ENCODE measurements at places on chromosomes 5 and 9.

DNA sequence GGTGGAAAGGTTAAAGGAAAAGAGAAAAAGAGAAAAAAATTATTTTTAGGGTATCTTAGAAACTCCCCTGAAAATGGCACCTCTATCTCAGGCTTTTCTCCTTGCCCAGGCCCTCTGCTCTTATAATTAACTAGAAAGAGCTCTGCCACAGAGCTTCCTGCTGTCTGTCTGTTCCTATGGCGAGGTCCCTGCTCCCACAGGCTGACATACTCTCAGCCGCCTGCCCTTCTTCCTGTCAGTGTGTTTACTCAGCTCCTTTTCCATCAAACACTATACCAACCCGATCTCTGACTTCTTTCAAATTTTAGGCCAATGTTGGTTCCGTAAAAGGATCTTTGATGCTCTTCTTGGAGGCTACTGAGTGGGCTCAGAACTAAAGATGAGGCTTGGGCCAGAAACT lies 482.6 kb downstream of the DMAC1 start:
- H3K4me1 ChIP-seq = peaks cover 6% of the 10 kb centered on the region
- H3K36me3 ChIP-seq = no peaks in the 10 kb centered on the region
- no peaks in the 10 kb centered on the region for H3K27me3 ChIP-seq

DNA sequence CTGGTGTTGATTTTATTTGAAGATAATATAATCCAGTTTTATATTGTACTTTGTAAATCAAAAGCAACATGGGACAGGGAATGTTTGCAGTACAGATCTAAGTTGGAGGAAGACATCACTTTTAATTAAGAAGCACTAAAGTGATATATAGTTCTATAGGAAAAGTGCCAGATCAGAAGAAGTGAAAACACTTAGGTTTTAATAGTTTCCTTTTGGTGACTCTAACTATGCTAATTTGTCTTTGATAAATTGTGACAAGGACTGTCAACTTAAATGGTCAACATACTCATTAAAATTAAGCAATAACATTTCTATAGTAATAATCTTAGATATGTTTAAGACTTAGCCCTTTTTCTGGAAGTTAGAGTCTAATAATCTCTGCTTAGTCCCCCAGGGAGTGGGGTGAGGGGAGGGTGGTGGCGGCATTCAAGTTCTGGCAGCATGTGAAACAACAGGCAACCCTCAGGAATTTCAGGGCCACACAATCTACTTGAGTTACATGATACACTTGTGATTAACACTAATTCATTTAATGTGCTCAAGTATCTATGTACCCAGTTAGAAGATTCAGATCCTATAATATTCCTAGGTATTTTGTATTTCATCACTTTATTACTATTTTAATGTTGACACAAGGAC lies 1026.5 kb downstream of the NR2F1-AS1 start:
- H3K27me3 ChIP-seq = no peaks in the 10 kb centered on the region
- H3K4me1 ChIP-seq = 0 out of 2 replicates have a peak, but pooled peaks cover 6% of the 10 kb centered on the region
- no peak for DNase-seq
- no peaks in the 10 kb centered on the region for H3K36me3 ChIP-seq
- H3K27ac ChIP-seq = no peak overlapping the region
- no peak overlapping the region for H3K4me3 ChIP-seq

DNA sequence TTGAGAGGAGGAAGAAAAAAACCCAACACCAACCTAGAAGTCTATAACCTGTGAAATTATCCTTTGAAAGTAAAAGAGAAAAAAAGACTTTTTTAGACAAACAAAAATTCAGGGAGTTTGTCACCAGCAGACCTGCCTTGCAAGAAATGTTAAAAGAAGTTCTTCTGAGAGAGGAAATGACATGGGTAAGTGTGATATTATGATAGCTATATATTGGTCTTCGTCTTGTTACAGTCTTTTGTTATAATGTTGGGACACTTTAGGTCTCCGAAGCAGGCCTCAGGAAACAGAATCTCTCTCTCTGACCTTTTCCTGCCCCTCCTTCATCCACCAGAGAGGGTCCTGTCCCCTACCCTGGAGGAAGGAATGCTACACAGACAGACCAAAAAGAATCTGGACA lies 16.6 kb upstream of the MLANA start:
- H3K4me3 ChIP-seq = no peak overlapping the region
- no peaks in the 10 kb centered on the region for H3K4me1 ChIP-seq
- no peaks in the 10 kb centered on the region for H3K27me3 ChIP-seq
- DNase-seq = no peak

DNA sequence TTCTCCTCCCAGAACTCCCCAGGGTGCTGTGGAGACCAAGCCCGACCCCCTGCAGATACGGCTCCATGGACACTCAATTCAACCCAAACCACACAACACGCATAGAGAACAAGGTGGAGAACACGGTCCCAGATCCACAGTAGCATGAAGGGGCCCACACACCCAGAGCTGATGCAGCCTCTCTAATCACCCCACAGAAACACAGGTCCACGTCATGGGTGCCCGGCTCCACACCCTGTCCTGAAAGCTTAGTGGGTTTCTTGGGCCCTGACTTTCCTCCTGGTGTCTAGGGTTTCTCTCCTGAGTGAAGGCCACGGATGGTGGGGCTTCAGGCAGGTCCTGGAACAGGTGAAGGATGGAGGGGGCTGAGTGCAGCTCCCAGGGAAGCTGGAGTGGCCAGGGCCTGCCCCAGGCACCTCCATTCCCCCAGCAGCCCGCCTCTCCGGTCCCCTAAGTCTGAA lies 1.5 kb upstream of the SLC23A1 start:
- no peak for DNase-seq
- H3K27ac ChIP-seq = no peak overlapping the region
- H3K4me3 ChIP-seq = no peak overlapping the region
- H3K36me3 ChIP-seq = no peaks in the 10 kb centered on the region

DNA sequence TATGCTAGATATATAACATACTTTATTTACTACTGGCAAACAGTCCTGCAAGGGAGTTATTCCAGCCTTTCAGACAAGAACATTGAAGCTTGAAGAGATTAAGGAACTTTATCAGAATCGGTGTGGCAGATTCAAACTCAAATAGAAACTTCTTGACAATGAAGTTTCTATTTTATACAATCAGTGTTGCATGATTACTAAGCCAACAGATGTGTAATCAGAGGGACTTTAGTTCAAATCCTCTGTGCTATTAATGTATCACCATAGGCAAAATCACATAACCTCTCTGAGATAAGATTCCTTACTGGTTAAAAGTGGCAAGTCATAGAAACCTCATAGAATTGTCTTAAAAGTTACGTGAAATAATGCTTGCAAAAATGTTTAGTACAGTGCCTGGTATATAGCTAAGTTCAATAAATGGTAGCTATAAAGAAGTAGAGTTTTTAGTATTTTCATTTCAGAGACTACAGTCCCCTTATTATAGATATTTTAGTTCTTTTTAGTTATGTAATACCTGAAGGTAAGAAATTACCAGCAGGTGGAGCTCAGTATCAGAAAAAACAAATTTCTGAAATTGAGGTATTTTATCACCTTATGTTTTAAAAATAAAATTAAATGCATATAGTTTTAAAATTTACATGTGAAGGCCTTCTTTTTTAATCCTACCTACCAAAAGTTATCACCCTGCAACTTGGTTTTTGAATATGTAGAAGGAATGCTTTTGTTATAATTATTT lies 172.1 kb downstream of the FER start:
- H3K4me3 ChIP-seq = no peak overlapping the region
- no peaks in the 10 kb centered on the region for H3K36me3 ChIP-seq
- H3K4me1 ChIP-seq = no peaks in the 10 kb centered on the region

GRCh38 chr9:92504881-92505280 lies 22.6 kb upstream of the ASPN start:
- H3K27me3 ChIP-seq = no peaks in the 10 kb centered on the region
- no peak for DNase-seq
- H3K36me3 ChIP-seq = no peaks in the 10 kb centered on the region
- H3K4me1 ChIP-seq = peaks cover 16% of the 10 kb centered on the region
- peak overlapping the region; percentile 34 for H3K27ac ChIP-seq

- DNase-seq = no peak
- no peaks in the 10 kb centered on the region for H3K27me3 ChIP-seq
- H3K4me3 ChIP-seq = no peak overlapping the region
- peak overlapping the region; percentile 44 for H3K27ac ChIP-seq
- peaks cover 13% of the 10 kb centered on the region for H3K4me1 ChIP-seq
- no peaks in the 10 kb centered on the region for H3K36me3 ChIP-seq
These were observed 38.9 kb upstream of the SLC2A8 start for GRCh38 chr9:127358023-127358535.

DNA sequence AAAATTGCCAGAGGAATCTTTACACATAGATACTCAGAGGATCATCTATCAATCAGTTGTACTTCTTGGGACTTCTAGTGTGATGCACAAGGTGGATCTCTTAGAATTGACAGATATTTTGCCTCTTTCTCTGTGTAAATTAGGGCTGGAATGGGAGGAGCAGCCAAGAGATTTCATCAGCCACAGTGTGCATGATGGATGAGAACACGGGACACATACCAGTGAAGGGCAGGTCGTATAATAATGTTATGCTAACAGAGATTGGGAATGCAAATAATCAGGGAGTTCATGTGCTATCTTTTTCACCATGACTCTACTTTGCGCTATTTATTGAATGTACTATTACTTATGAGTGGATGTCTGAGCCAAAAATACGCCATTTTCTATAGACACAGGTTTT lies 43.3 kb upstream of the ISOC1 start:
- no peaks in the 10 kb centered on the region for H3K36me3 ChIP-seq
- H3K4me1 ChIP-seq = no peaks in the 10 kb centered on the region
- no peaks in the 10 kb centered on the region for H3K27me3 ChIP-seq
- H3K4me3 ChIP-seq = no peak overlapping the region
- DNase-seq = no peak

- peak overlapping the region; percentile 58 for H3K4me3 ChIP-seq
- no peaks in the 10 kb centered on the region for H3K36me3 ChIP-seq
- peak overlapping the region; percentile 79 for H3K27ac ChIP-seq
These were observed 559 bp downstream of the ROR2 start for GRCh38 chr9:91949392-91949945.

DNA sequence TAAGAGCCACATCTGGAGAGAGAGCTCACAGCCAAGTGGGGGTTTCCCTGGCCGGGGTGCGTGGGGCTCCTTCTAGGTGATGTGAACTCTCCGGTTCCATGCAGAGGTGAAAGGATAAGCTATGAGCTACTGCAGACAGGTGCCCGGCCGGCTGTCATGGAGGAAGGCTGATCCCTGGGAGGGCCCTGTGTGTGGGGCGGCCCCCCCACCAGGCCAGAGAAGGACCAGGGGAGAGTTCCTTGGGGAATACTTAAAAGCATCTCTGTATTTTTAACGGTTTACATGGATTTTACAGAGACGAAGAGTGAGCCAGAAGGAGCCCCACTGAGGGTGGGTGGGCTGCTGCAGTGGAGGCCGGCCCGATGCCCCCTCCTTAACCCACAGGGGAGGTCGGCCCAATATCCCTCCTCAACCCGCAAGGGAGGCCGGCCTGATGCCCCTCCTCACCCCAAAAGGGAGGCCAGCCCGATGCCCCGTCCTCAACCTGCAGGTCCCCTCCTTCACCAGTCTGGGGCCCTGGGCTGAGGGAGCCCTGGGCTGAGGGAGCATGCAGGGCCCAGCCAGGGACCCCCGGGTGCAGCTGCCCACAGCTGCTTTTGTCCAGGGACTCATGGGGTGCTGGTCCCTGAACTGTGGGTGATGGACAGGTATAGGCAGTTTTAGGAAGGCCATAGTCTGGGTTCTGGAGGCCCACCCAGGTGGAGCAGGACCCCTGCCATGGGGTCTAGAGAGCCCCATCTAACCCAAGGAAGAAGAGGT lies 31.9 kb downstream of the MRPL36 start:
- H3K4me3 ChIP-seq = no peak overlapping the region
- no peak for DNase-seq
- peaks cover 80% of the 10 kb centered on the region for H3K27me3 ChIP-seq
- no peaks in the 10 kb centered on the region for H3K36me3 ChIP-seq
- H3K27ac ChIP-seq = no peak overlapping the region

DNA sequence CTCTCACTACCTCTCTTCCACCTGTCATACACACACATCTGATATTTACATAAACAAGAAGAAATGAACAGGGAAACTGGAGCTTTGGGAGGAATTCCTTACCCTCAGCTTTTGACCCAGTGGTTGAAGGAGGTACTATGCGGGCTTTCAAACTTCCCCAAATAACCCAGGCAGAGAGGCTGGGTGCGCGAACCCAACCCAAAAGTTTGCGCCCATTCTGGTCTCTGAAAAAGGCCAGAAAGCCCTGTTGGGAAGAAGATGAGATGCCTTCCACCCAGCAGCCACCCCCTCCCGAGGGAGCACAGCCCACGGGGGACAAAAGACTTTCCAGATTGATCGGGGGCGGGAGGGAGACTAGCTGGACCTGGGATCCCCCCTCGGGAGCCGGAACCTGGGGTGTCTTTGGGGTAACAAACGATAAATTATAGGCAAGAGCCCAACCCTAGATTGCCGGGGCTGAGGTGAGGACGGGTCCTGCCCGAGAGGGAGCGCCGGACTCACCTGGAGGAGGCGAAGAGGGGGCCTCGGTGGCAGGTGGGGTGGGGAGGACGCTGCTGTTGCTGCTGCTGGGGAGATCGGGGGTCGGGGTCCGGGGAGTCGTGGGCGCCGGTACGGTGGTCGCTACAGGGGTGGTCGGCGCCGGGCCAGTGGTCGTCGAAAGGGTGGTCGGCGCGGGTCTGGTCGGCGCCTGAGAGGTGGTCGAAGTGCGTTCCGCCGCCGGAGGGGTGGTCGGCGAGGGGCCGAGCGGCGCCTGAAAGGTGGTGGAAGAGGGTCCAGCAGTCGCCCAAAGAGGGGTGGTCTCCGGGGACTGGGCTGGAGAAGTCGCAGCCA lies 798 bp downstream of the MEGF9 start:
- DNase-seq = peak; percentile 46
- H3K27me3 ChIP-seq = no peaks in the 10 kb centered on the region
- H3K4me3 ChIP-seq = peak overlapping the region; percentile 78

DNA sequence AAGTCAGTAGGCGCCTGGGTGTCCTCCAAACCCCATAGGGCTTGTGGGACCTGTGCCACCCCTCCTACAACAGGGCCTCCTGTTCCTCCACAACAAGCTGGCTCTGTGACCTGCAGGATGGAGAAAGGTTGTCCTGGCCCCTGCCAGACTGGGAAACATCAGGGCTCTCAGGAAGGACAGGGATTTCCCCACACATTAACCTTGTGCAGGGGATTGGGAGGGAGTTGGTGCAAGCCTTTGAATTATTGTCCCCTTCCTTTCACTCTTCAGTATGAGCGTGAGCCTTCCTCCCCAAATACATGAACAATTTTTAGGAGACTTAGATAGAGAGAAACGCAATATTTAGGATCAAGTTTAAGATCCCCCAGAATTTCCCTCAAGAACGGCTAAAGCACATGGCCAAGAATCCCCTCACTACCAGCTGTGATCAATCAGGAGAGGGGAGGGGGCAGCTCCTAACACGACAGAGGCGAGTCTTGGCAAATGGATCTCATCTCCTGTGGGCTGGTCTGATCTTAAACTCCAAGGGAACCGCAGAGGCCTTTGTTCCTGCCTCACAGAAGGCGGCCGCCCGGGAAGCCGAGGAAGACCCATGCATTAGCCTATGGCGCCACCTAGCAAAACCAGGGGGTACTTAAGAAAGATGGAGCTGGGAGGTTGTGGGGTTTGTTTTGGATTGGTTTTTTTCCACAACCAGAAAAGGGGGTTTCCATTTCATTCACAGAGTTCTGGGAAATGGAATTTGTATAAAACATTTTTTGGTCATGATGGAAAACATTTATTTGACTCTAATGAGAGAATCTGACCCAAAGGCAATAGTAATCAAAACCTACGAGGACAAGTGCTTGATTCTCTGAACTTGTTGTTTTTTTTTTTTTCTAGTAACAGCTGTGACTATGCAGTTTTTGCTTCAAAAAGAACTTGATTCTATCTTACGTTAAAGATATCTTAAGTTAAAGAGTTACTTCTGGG lies 36.1 kb upstream of the OSMR start:
- peaks cover 21% of the 10 kb centered on the region for H3K4me1 ChIP-seq
- no peaks in the 10 kb centered on the region for H3K36me3 ChIP-seq
- peak; percentile 87 for DNase-seq
- no peaks in the 10 kb centered on the region for H3K27me3 ChIP-seq
- no peak overlapping the region for H3K4me3 ChIP-seq
